Kidney glomerular epithelial cell (primary cell): ENCODE measurements at places on chromosomes 13 and 19.

DNA sequence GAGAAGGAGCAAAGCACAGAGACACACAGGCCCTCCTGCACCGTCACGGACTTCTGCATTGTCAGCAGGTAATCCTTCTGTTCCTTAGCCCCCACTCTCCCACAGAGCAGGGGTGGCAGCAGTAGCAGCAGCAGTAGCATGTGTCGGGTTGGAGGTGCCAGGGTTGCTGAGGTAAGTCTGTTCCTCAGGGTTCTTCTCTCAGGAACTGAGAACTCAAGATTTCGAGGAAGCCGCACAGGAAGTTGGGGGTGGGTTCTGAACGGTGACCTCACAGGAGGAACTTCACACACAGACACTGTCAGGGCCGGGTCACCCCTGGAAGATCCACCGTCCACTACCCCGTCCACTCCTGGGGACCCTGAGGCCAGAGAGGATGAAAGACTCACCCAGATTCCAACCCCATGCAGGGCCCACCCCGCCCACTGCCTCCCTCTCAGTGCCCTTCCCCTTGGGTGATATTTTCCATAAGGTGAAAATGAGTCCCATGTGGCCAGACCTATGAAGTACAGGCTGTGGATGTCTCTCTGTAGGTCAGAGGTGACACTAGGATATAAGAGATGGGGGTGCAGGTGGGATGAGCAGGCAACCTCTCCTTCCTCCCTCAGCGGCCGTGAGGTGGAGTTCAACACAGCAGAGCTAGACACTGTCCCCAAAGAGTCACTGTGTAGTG lies at the start of gene SIGLEC12:
Gene SIGLEC12 (minus strand): TSS at position 207 of the 670 bp plus-strand sequence. CDS start 67 bp downstream, at position 140.
- DNase-seq, result no peak

- no peak for DNase-seq
These were observed 79.6 kb downstream of the GGACT start for GRCh38 chr13:100508996-100509395.

DNA sequence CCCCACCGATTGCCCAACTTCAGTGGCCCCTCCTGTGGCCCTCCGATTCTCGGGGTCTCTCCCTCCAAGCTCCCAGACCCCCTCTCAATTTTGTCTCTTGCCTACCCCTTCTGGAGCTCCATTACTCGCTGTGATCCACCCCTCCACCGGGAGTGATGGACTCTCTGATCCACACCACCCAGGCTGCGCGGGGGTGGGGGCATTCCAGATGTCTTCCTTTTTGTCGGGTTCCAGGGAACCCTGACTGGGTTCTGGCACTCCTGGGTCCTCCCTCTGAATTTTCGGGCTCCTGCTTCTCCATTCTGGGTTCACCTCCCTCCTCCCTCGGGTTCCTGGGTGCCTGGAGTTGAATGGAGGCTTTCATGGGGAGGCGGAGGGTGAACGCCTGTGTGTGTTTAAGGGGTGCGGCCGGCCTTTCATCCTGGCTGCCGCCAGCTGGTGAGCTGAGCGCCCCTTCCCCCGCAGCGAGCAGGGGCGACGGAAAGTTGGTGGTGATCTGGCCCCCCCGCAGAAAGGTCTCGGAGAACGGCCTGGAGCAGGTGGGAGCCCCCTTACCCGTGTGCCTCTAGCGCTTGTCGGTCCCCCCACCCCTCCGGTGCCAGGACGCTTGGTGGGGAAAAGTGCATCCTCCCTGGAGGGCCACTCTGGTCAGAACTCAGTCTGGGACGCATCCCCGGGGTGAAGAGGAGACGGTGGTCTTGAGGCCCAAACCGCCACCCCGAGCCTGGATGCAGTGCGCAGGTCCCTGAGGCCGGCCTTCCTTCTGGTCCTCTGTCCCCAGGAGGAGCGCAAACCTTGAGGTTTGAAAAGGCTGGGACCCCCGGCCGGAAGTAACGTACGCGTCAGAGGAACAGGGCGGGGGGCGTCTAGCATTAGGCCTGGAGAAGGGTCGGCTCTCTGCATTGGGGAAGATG lies 1.6 kb downstream of the MISP3 start:
- DNase-seq, result no peak

- no peak for DNase-seq
These were observed 17.4 kb upstream of the AP1M2 start for GRCh38 chr19:10604460-10604980.

DNA sequence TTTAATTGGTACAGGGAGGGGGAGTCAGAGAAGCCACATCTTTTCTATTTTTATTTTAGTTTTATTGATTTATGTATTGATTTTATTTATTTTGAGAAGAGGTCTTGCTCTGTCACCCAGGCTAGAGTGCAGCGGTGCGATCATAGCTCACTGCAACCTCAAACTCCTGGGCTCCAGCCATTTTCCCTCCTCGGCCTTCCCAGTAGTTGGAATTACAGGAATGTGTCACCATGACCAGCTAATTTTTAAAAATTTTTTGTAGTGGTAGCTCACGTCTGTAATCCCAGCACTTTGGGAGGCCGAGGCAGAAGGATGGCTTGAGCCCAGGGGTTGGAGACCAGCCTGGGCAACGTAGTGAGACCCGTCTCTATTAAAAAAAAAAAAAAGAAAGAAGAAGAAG lies 4.1 kb downstream of the IL27RA start:
- DNase-seq, result no peak
